ENCODE measurements at places on chromosomes 12 and 14.

DNA sequence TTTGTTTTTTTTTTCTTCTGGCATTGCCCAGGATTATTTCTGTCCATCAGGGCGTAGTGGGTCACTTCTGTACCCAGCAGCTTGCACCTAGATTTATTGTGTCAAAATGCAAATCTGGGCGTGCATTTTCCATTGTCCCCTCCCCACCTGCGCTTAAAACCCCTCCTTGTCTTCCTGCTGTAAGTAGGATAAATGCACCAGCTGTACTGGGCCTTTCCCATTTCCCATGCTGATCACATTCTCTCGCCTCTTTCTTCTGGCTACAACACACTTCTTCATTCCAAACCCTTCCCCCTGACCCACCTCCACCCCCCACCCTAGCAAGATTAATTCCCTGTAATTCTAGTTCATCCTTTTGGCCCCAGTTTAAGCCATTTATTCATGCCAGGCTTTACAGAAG lies 128.0 kb downstream of the ETV6 start:
- no peak for DNase-seq

GRCh38 chr12:47077206-47078085 lies 2.0 kb upstream of the PCED1B start:
- no peak for DNase-seq

DNA sequence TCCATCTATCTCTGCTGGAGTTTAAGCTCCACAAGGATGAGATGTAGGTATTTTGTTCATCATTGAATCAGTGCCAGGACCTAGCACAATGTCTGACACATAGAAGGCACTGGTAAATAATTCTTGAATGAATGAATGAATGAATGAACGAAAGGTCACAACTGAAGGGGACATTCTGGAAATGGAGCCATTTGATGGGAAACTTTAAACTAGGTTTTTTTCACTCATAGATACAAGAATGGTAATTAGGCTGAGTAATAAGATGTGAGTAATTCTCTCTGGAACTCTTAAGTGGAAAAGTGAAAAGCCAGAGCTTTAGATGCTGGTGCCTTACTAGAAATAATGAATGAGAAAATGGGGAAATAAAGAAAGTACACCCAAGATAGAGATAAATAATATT lies 44.3 kb downstream of the SCN8A start:
- no peak for DNase-seq

- DNase-seq, result peak; percentile 4
These were observed 94.1 kb downstream of the PHETA1 start for GRCh38 chr12:111274777-111275176.

DNA sequence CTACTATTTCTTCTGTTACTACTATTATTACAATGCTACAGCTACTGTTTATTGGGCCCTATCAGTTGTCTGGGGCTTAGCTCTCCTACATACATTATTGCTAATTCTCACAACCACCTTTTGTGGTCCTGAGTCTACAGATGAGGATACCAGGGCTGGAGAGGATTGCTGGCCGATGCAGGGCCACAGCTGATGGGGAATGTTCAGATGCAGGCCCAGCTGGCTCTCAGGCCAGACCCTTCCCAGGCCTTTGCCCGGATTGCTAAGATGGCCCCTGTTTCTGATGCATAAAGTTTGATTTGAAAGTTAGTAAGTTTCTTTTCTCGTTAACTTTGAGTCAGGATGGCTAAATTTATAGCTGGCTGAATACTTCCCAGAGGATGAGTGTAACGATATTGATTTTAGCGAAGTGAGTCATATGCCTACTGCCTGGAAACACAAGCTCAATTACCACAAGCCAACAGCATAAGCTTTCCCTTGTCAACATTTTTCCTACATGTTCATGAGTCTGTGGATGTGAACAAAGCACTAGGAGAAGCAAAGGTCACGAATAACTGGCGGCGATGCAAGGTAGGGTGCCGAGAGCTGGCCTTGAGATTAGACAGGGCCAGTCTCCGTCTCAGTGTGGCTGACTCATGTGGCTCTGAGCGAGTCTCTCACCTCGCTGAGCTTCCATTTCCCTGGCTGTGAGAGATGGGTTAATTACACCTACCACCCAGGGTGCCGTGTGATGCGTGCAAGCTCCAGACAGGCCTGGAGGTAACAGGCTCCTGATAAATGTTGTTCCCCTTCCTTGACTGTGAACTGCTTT lies 111.0 kb downstream of the BEGAIN start:
- DNase-seq, result no peak

DNA sequence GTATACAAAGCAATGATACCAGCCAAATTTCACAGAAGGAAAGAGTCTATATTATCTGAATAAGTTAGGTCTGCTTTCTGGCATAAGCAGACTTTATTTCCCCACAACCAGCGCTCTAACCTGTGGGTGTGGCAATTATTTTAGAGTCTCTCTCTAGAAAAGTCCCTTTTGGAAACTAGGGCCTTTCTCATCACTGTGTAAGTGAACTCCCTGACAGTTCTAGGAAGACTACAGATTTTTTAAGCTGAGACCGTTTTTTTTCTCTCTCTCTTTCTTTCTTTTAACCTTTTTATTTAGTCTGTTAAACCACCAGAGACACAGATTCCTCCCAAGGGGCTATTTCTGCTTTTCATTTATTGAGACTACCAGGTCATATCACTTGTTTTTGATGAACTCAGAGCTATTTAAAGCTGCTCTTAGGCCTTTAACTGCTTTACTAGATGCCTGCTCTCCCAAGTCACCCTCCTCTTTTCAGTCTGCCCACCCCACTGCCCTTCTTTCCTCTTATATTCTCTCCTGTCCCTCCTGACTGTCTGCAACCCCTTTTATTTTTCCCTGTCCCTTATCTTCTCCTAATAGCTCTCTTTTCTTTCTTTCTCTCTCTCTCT lies 69.2 kb upstream of the ARHGAP5 start:
- no peak for DNase-seq

DNA sequence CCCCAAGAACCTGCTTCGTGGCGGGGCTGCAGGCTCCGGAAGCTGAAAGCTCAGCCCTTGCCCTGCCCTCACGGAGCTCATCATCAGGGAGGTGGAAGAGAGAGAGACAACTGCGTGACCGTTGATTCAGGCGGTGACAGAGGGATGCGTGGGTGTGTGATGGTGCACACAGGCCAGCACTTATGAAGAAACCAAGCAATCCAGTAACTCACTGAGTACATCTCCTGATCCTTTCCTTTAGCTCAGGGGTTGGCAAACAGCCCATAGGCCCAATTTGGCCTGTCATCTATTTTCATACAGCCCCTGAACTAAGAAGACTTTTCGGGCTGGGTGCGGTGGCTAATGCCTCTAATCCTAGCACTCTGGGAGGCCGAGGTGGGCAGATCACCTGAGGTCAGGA lies 49.9 kb downstream of the TESC start:
- no peak for DNase-seq

DNA sequence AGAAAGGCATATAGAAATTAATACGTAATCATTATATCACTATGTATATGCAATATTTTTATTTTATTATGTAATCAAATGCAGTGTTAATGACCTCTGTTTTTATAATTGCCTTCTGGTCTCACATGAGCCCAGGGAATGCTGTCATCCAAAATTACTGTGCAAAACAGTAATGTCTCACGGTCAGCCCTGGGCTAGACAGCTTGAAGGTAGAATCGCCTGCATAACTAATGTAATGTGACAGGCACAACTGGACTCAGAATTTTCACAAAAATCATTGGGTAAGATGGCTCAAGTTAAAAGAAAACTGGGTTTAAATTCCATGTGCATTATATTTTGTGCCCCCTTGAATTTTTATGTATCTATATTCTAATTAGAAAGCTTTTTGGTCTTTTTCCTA lies 293.3 kb downstream of the PPFIA2 start:
- no peak for DNase-seq

DNA sequence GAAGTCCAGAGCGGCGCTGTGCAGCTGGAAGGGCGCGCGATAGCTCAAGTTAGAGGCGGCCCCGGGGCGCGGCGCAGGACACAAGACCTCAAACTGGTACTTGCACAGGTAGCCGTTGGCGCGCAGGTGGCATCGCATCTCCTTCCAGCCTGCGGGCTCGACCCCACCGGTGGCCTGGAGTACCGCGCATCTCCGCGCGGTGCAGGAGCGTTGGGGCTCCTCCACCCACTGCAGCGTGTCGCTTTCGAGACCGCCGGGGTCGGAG lies 553 bp downstream of the CLEC14A start:
- DNase-seq, result no peak

DNA sequence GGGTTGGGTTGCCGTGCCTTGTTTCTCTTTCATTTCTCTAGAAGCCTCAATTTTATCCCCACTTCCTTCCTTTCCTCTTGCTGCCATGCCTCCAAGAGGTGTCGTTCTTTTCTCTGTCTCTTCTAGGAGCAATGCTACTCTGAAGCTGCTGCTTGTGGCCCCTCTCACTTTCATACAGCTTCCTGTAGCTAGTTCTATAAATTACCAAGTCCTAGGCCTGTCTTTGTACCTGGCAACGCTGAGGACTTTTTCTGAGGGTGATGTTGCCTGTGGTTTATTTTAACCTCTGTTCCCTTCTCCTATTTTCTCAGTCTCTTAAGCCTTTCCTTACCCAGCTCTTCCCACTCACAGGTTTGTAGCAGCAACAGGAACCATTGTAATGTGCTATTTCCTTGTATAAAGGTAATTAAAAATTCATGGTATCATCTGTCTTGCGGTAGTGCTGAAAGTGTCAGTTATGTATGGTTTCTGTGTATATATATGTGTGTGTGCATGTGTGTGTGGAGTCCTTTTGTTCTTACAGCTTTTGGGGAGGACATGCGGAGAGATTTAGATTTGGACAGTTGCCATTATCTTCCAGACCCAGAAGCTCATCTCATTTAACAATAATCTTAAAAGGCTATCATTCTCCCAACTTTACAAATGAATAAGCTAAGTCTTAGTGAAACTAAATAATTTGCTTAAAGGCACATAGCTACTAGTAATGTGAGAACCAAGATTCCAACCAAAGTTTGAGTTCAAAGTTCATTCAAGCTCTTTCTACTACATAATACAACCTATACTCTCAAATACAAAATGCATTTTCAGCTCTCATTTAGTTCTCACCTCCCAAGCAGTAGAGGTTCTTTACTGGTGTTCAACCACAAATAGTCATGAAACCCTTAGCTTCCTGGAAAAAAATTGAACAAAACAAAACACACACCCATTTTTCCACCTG lies 43.8 kb downstream of the DDHD1 start:
- DNase-seq, result peak; percentile 93

DNA sequence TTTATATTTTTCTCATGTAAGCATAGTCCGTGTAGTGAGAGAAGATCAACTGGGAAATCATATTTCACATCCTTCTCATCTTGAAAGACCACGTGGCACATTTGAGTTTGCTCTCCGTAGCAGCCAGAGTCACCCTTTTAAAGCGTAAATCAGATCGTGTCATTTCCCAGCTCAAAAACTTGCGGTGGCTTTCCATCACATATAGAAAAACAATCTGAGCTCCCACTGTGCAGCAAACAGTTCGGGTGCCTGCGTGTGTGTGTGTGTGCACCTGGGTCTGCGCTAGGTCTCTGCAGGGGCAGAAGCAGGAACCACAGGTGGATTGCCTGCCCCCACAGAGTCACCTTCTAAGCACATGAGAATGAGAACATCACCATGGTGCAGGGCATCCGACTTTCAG lies 338.2 kb downstream of the TRHDE start:
- DNase-seq, result no peak

DNA sequence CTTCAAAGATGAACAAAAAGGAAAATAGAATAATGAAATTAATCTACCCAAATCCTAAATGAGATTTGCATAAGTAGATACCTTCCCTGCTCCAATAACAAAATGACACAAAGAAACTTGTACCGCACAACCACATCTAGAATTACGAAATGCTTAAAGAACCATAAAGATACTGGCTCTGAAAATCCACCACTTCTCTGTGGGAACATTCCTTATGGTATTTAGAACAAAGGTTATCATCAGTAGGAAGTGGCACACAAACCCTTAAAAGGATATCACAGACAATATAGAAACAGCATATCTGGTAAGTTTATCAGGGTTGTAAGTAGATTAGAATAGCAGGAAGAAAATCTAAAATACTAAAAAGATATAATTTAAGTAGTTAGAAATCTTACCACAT lies 11.6 kb downstream of the IAPP start:
- DNase-seq, result no peak

DNA sequence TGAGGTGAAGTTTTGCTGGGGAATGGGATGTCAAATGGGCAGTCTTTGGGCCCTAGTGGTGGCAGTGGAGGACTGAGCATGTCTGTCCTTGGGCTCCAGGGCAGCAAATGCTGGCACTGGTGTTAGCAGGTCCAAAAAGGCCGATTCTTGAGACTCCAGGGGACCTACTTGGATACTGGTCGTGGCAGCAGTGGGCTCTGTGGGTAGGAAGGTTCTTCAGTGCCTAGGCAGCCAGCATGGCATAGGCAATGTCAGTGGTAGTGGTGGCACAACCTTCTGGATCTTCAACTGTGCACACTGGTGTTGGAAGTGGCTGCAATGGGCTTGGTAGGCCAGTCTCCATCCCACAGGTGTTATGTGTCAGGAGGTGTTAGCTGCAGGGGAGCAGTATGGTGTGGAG lies 334.7 kb upstream of the KITLG start:
- no peak for DNase-seq

- no peak for DNase-seq
These were observed 100.9 kb downstream of the DICER1 start for GRCh38 chr14:95056476-95056875.

- DNase-seq, result peak; percentile 63
These were observed 1.3 kb downstream of the C12orf75 start for GRCh38 chr12:105331805-105332251.

DNA sequence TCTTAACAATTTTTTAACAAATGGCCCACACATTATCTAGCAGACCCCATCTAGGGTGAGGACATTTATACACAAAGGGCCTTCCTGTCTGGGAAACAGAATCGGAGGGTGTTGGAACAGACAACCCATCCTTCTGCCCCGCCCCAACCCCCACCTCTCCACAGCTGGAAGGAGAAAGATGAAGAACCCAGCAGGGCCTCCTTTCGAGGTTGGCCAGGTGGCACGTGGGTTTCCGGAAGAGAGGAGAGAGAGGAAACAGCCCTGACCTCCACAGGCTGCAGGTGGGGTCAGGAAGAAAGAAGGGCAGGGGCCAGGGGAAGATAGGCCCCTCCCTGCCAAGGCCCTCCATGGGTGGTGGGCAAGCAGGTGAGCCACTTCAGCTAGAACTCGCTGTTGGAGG lies 57.2 kb downstream of the LRRC74A start:
- DNase-seq, result peak; percentile 72

GRCh38 chr12:28698553-28698952 lies 450.5 kb upstream of the FAR2 start:
- no peak for DNase-seq

- DNase-seq, result no peak
These were observed 13.9 kb downstream of the PELI2 start for GRCh38 chr14:56131865-56132833.

GRCh38 chr12:96212456-96213375 lies 18.5 kb downstream of the ELK3 start:
- DNase-seq, result no peak

GRCh38 chr14:54760866-54761575 lies 141.6 kb downstream of the GCH1 start:
- DNase-seq, result no peak
